ENCODE measurements at places on chromosomes 2 and 18. TPM values are rescaled to one million over a fixed set of nuclear protein-coding genes. Genes with fewer than 3 reads are reported as not detected.

The CNGA3 gene
- total RNA-seq: 0.84 TPM

The VAMP5 gene
- 0.50 TPM for total RNA-seq

The HTRA2 gene
- total RNA-seq: 44.7 TPM

The LOXHD1 gene
- total RNA-seq: not detected

The NRBP1 gene
- total RNA-seq: 107 TPM

The CXCR1 gene
- not detected for total RNA-seq

The CCDC85A gene
- 0.16 TPM for total RNA-seq

The IL36G gene
- total RNA-seq: not detected

The ST6GAL2 gene
- 9.7 TPM for total RNA-seq

The PDK1 gene
- total RNA-seq: 14.6 TPM

The CBLN2 gene
- 0.58 TPM for total RNA-seq

The DNAJC5G gene
- total RNA-seq: not detected

The MAP2 gene
- total RNA-seq: 123 TPM

The C2orf80 gene
- 1.0 TPM for total RNA-seq

The HRH4 gene
- total RNA-seq: not detected

The RNU2-63P gene
- total RNA-seq: 24.6 TPM

DNA sequence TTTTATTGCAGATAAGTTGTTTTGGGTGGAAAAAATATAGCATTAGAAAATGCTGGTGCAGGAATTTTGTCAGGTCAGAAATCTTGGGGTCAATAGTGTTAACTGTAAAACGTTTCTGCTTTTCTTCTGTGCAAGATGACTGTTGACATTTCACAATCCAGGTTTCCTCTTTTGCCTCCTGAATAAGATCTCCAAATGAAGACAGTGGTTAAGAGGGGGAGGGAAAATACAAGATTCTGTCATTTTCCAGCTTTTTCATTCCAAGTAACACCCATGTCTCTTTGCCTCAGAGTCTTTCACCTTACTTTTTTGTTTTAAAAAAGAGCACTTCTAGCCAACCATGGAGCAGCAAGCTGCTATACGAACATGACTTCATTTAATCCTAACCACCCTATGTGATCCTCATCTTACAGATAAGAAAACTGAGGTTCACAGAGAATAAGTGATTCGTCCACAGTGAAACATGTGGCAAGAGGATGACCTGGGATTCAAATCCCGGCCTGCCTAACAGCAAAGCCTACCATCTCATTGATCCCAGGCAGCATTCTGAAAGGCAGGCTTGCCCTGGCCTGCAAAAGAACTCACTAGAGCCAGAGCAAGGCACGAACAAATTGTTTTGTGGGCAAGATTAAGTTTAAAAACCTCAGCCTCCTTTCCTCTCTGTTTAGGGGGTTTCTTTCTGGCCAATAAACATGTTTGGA, 3.0 kb downstream of the PLEK start:
- H3K36me3 ChIP-seq: no peaks in the 10 kb centered on the region
- H3K27ac ChIP-seq: no peak overlapping the region
- H3K4me3 ChIP-seq: no peak overlapping the region
- no peaks in the 10 kb centered on the region for H3K27me3 ChIP-seq
- DNase-seq: no peak

GRCh38 chr2:189012351-189012750, 38.2 kb downstream of the COL3A1 start:
- no peak for DNase-seq
- H3K36me3 ChIP-seq: no peaks in the 10 kb centered on the region
- no peak overlapping the region for H3K4me3 ChIP-seq
- H3K4me1 ChIP-seq: peaks cover 15% of the 10 kb centered on the region

DNA sequence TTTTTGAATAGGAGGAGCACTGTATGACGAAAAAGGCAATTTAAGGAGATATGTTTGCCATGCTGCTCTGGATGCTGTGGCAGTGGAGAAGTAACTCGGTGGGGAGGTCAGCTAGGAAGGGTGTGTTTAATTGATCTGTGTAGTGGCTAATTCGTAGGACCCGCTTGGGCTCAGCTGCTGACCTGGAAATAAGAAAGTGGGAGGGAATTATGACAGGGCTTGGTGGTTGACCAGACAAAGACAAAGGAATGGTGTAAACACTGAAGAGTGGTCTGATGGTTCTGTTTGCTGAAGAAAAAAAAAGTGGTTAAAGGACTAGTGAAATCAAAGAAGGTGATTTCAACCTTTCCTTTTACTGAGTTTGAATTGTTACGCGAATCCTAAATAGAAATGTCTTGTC, 146.0 kb downstream of the MAP4K4 start:
- H3K4me1 ChIP-seq: peaks cover 11% of the 10 kb centered on the region
- no peak overlapping the region for H3K4me3 ChIP-seq
- peaks cover 23% of the 10 kb centered on the region for H3K36me3 ChIP-seq
- DNase-seq: no peak
- H3K27me3 ChIP-seq: no peaks in the 10 kb centered on the region

GRCh38 chr2:54103454-54104314, 11.7 kb upstream of the ACYP2 start:
- no peaks in the 10 kb centered on the region for H3K36me3 ChIP-seq
- no peak for DNase-seq
- no peaks in the 10 kb centered on the region for H3K27me3 ChIP-seq
- peaks cover 19% of the 10 kb centered on the region for H3K4me1 ChIP-seq
- no peak overlapping the region for H3K4me3 ChIP-seq

DNA sequence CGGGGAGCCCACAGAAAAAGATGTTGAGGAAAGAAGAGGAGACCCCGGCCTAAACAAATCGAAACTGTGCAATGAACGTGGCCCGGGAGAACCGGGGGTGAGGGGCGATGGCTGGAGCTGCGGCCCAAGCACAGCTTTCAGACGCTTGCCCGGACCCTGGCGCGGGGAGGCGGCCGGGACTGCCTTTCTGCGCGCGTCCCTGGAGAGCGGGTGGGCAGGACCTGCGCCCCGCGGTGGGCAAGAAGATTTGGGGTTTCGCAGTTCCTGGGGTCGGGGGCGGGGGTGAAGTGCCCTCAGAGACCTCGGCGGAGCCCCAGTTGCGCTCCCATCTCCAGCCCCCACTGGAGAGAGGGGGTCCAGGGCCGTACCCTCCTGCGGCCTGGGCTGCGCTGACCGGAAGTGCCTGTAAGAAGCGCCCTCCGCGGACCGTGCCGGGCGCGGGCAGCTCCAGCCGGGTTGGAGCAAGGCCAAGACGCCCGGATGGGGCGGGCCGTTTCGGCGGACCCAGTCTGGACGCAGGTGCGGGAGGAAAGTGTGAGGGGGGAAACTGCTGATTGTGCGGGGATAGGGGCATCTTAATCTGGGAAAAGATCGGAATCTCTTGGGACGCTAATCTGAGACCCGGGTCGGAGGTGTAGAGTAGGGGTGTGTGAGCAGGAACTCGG, 11.6 kb downstream of the EN1 start:
- peaks cover 100% of the 10 kb centered on the region for H3K27me3 ChIP-seq
- H3K36me3 ChIP-seq: peaks cover 3% of the 10 kb centered on the region
- DNase-seq: peak; percentile 31
- peak overlapping the region; percentile 87 for H3K4me3 ChIP-seq

DNA sequence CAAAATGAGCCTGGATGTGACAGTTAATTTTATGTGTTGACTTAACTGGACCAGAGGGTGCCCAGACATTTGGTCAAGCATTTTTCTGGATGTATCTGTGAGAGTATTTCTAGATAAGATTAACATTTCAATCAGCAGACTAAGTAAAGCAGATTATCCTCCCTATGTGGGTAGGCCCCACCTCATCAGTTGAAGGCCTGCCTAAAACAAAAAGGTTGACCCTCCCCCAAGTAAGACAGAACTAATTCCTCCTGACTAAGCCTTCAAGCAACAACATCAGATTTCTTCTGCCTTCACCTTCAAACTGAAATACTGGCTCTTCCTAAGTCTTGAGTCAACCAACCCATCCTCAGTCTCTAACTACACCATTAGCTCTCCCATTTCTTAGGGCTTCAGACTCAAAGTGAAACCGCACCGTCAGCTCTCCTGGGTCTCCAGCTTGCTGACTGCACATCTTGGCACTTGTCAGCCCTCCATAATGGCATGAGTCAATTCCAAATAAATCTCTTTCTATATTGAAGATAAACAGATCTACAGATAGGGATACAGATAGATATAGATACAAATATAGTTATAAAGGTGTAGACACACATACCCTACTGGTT, 47.9 kb downstream of the MEMO1 start:
- no peak overlapping the region for H3K27ac ChIP-seq
- no peaks in the 10 kb centered on the region for H3K36me3 ChIP-seq
- H3K4me1 ChIP-seq: peaks cover 3% of the 10 kb centered on the region
- H3K27me3 ChIP-seq: no peaks in the 10 kb centered on the region
- H3K4me3 ChIP-seq: no peak overlapping the region

- DNase-seq: no peak
- H3K4me3 ChIP-seq: peak overlapping the region; percentile 99
- peaks cover 46% of the 10 kb centered on the region for H3K4me1 ChIP-seq
- no peaks in the 10 kb centered on the region for H3K27me3 ChIP-seq
These were observed 982 bp downstream of the HJURP start for GRCh38 chr2:233853353-233853752.

GRCh38 chr18:76498064-76498463, 3.0 kb upstream of the ZNF516 start:
- peaks cover 46% of the 10 kb centered on the region for H3K4me1 ChIP-seq
- H3K36me3 ChIP-seq: no peaks in the 10 kb centered on the region
- H3K27ac ChIP-seq: no peak overlapping the region
- peaks cover 3% of the 10 kb centered on the region for H3K27me3 ChIP-seq
- DNase-seq: no peak

GRCh38 chr2:207792244-207792785, 22.6 kb upstream of the FZD5 start:
- H3K27me3 ChIP-seq: no peaks in the 10 kb centered on the region
- H3K4me3 ChIP-seq: no peak overlapping the region
- no peak for DNase-seq
- peaks cover 8% of the 10 kb centered on the region for H3K4me1 ChIP-seq
- H3K27ac ChIP-seq: no peak overlapping the region

- H3K27ac ChIP-seq: no peak overlapping the region
- DNase-seq: no peak
- H3K4me3 ChIP-seq: no peak overlapping the region
- no peaks in the 10 kb centered on the region for H3K27me3 ChIP-seq
These were observed 24.8 kb upstream of the KIDINS220 start for GRCh38 chr2:8862230-8862629.

DNA sequence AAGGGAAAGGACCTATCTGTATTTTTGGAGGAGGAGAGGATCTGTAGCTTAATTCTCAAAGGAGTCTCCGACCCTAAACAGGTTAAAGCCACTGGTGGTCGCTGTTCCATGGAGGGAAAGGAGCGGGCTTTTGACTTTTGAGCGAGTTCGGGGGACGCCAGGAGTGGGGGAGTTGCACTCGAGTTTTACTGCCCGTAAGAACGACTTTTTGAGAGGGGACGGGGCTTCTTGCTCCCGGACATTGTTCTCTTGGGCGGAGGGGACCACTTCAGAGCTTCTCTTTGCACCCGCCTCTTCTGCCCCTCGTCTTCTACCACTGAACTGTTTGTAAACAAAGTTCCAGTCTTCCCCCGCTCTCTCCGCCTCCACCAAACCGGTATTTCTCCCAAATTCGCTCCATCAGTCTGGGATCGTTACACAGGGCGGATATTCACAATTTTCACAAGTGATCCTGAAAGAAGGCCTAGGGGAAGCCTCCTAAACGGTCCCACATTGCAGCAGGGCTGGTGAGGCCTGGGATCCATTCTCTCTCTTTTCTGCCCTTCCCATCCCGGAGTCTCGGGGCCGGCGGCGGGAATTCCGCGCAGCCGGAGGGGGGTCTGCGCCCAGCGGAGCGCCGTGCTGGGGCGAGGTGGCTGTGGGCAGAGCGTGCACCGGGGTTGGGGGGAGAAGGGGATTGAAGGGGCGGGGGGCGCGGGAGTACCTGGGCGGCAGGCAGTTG, 6.6 kb downstream of the DLX2 start:
- H3K36me3 ChIP-seq: peaks cover 4% of the 10 kb centered on the region
- peak overlapping the region; percentile 68 for H3K27ac ChIP-seq
- peak; percentile 28 for DNase-seq
- H3K4me3 ChIP-seq: peak overlapping the region; percentile 89

GRCh38 chr2:181146171-181146570, 165.8 kb downstream of the UBE2E3 start:
- no peak for DNase-seq
- no peak overlapping the region for H3K4me3 ChIP-seq
- H3K36me3 ChIP-seq: no peaks in the 10 kb centered on the region
- peaks cover 8% of the 10 kb centered on the region for H3K4me1 ChIP-seq

DNA sequence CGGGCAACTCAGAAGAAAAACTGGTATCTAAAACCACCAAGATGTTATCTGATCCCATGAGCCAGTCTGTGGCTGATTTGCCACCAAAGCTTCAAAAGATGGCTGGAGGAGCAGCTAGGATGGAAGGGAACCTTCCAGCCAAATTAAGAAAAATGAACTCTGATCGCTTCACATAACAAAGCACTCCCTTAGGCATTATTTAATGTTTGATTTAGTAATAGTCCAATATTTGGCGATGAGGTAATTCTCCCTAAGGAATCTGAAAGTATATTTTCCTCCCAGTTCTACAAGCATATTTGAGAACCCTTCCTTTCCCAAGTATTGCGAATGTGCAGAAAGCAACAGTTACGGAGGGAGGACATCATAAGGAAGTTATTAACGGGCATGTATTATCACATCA, 156.6 kb downstream of the KCNJ3 start:
- H3K36me3 ChIP-seq: no peaks in the 10 kb centered on the region
- no peaks in the 10 kb centered on the region for H3K4me1 ChIP-seq
- H3K27me3 ChIP-seq: no peaks in the 10 kb centered on the region
- H3K4me3 ChIP-seq: no peak overlapping the region
- H3K27ac ChIP-seq: no peak overlapping the region

GRCh38 chr2:64720535-64721319, 67.0 kb upstream of the SERTAD2 start:
- no peak overlapping the region for H3K4me3 ChIP-seq
- H3K4me1 ChIP-seq: peaks cover 40% of the 10 kb centered on the region
- H3K27me3 ChIP-seq: no peaks in the 10 kb centered on the region
- no peak overlapping the region for H3K27ac ChIP-seq
- no peaks in the 10 kb centered on the region for H3K36me3 ChIP-seq
- DNase-seq: no peak

DNA sequence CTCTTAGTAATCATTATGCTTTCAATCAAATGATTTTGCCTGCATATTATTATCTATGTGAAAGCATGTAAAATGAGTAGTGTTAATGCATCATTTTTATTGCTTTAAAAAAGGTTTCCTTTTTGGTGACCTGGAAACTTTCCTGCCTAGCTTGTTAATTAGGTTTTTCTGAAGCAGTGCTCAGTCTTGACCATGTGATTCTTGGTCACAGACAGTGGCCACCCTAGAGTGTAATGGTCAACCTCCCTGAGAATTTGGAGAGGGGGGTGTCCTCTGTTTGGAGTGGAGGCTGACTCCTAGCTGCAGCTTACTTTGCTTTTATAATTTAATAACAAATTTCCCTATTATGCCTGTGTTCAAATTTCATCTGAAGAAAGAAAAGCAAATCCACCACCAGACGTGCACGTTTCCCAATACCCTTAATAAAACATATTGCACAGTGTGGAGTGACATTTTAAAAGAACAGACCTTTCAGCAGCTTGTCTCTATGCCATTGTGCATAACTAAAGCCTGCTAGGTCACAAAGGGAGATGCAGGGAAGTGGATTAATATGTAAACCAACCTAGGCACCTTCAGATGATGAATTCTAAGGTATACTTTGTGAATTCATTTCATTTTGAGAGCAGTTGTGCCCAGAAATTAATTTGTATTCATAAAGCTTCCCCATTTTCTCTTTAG, 130.6 kb downstream of the RPRM start:
- H3K27ac ChIP-seq: peak overlapping the region; percentile 28
- no peak for DNase-seq
- H3K36me3 ChIP-seq: peaks cover 4% of the 10 kb centered on the region
- H3K4me1 ChIP-seq: peaks cover 8% of the 10 kb centered on the region
- no peak overlapping the region for H3K4me3 ChIP-seq

GRCh38 chr18:9115984-9116383, 13.5 kb downstream of the NDUFV2 start:
- H3K4me3 ChIP-seq: no peak overlapping the region
- peaks cover 5% of the 10 kb centered on the region for H3K36me3 ChIP-seq
- no peak for DNase-seq
- no peak overlapping the region for H3K27ac ChIP-seq

Measured in neural crest cell (in vitro differentiated cells).